ENCODE measurements at places on chromosomes 5 and 9. TPM values are rescaled to one million over a fixed set of nuclear protein-coding genes. Genes with fewer than 3 reads are reported as not detected.

The CYLC2 gene
- not detected for total RNA-seq

The TAS2R1 gene
- not detected for total RNA-seq

- no peak for DNase-seq
Observed at GRCh38 chr9:120693700-120694008, 20.6 kb downstream of the MEGF9 start.

GRCh38 chr5:154487541-154487940 lies 9.5 kb upstream of the HAND1 start:
- DNase-seq = no peak

DNA sequence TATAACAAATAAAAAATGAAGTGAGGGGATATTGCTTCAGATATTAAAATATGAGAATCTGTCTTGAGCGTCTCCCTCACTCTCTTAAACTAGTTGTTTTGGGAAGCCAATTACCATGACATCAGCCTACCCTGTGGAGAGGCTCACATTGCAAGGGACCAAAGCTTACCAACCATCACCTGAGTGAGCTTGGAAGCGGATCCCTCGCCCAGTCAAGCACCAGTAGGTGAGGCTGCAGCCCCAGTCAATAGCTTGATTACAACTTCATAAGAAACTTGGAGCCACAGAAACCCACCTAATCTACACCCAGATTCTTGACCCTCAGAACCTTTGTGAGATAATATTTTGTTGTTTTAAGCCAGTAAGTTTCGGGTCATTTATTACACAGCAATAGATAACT lies 206.2 kb downstream of the CEMIP2 start:
- DNase-seq = no peak

DNA sequence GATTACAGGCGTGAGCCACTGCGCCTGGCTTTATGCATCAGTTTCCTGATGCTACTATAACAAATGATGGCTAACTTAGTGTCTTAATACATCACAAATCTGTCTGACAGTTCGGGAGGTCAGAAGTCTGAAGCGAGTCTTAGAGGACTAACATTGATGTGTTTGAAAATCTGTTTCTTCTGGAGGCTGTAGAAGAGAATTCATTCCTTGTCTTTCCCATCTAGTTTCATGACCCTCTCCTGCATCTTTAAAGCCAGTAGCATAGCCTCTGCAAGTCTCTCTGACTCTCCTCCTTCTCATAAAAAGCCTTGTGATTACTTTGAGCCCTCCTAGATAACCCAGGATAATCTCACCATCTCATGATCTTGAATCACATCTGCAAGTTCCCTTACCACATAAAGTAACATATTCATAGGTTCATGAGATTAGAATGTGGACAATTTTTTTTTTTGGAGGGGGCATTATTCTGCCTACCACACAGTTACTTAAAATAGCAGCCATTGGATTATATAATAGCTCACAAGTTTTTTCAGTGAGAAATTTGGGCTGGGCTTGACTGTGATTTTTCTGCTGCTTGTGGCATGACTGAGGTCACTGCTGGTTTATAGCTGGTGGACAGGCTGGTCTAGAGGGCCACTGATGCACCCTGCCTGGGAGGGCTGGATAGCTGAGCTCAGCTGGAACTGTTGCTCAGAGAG lies 134.8 kb downstream of the FBXL7 start:
- no peak for DNase-seq

- DNase-seq = no peak
Observed at GRCh38 chr5:150946351-150946905, 41.6 kb upstream of the ZNF300 start.
